ENCODE measurements at places on chromosomes 12 and 14. TPM values are rescaled to one million over a fixed set of nuclear protein-coding genes. Genes with fewer than 3 reads are reported as not detected.
A peak's percentile ranks its signal among the peaks of the same experiment; 100 is the strongest.

GRCh38 chr12:4288296-4289131 lies 15.0 kb downstream of the CCND2 start:
- peaks cover 34% of the 10 kb centered on the region for H3K4me1 ChIP-seq
- peak overlapping the region; percentile 18 for H3K27ac ChIP-seq
- H3K36me3 ChIP-seq, result no peaks in the 10 kb centered on the region
- H3K4me3 ChIP-seq, result no peak overlapping the region

DNA sequence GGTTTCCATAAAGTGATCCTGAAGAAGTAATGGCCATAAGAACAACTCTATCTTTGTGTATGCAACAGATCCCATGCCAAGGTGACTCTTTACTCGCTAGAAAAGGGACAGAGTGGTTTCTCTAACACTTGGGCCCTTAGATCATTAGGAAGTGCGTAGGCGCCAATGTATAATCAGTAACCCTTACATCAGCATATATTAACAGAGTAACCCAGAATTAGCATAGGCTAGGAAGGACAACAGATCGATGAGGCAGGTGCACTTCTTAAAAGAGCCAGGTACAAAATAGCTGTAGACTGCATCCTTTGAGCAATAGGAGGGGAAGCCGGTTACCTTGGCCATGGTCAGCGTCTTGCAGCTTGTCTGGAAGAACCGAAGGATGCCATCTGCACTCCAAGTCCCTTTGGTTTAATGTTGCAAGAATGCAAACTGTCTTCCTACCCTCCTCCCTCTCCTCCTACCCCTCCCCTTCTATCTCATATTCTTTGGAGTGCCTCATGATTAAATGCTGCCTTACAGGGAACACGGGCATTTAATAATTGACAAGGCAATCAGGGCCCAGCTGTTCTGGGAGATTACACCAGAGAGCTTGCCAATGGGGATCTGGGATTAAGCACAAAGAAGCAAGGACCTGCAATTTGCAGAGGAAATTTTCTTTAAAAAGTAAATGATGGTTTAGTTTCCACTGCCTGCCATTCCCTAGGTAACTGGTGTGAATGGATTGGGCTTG lies 8.0 kb downstream of the GSG1 start:
- H3K27ac ChIP-seq, result no peak overlapping the region
- peaks cover 14% of the 10 kb centered on the region for H3K4me1 ChIP-seq
- no peaks in the 10 kb centered on the region for H3K36me3 ChIP-seq
- DNase-seq, result no peak
- H3K27me3 ChIP-seq, result no peaks in the 10 kb centered on the region
- no peak overlapping the region for H3K4me3 ChIP-seq

- no peaks in the 10 kb centered on the region for H3K27me3 ChIP-seq
- H3K4me1 ChIP-seq, result no peaks in the 10 kb centered on the region
- DNase-seq, result no peak
- H3K27ac ChIP-seq, result no peak overlapping the region
- H3K36me3 ChIP-seq, result no peaks in the 10 kb centered on the region
- H3K4me3 ChIP-seq, result no peak overlapping the region
These were observed 234.8 kb downstream of the CACNA1C start for GRCh38 chr12:2287589-2287988.

DNA sequence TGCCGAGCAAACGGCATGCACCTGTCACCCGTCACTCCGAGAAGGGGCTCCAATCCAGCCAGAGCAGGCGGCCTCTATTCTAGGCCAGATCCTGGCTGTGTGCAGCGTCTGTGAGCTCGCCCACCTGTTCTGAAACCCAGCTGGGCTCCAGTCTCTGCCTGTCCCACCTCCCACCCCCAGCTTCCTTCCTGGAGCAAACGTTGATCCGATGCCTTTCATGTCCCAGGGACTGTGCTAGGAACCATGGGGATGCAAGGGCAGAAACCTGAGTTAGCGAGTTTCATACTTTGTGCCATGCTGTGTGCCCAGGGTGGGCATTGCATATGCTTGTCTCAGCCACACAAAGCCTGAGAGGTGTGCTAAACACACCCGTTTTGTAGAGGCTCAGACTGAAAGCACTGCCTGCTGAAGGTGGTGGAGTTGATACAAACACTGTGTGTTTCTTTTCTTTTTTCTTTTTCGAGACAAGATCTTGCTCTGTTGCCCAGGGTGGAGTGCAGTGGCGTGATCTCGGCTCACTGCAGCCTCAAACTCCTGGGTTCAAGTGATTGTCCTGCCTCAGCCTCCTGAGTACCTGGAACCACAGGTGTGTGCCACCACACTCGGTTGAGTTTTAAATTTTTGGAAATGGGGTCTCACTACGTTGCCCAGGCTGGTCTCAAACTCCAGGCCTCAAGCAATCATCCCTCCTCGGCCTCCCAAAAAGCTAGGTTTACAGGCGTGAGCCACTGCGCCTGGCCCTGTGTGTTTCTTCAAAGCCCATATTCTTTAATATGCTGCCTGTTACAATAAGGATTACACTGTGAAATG lies 84.1 kb upstream of the MED13L start:
- H3K27ac ChIP-seq, result no peak overlapping the region
- no peaks in the 10 kb centered on the region for H3K36me3 ChIP-seq
- H3K4me3 ChIP-seq, result no peak overlapping the region
- DNase-seq, result no peak
- peaks cover 8% of the 10 kb centered on the region for H3K4me1 ChIP-seq

DNA sequence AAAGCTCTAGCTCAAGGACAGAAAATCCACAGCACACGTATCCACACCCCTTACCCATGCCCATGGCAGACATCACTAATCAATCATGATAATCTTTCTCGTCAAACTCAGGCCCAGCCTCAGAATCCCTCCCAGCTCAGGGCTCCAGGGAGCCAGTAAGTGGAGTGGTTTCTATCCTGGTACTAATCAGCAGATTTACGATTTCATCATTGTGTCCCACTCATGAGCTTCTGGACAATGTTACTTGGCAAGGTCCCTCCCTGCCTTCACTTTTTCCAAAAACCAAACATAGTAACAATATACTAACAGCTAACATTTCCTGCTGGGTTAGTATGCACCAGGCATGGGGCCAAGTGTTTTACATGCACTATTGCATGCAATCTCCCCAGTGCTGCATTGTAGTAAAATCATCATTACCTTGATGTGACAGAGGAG lies 45.8 kb upstream of the NCOR2 start:
- no peak for DNase-seq
- no peak overlapping the region for H3K4me3 ChIP-seq
- peaks cover 4% of the 10 kb centered on the region for H3K4me1 ChIP-seq
- no peaks in the 10 kb centered on the region for H3K36me3 ChIP-seq
- no peaks in the 10 kb centered on the region for H3K27me3 ChIP-seq

DNA sequence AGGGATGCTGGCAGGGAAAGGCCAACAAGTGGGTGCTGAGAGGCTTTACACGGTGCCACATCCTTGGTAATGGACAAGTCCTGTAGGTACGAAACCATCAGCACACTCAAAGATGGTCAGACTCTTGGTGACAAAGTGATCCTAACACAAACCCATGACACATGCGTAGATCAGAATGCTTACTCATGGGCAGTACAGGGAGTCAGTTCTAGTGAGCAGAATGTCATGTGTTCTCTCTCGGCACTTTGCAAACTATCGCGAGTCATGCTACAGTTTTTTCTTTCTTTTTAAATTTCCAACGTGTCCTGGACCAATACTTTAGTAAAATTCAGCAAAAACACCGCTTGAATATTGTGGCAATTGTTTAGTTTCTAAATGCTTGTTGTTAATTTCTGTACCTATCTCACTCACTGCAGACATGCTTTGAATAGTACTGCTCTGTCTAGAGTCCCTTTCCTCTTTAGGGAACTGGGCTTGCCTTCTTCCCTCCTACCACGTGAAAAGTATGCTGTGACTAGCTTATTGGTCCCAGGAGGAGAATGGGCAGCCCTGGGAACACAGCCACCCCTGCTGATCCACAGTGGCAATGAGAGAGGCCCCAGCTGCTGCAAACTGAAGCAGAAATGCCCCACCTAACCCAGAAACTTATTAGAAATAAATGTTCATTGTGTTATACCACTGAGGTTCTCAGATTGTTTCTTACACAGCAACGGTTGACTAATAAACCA lies 62.4 kb downstream of the UBR7 start:
- H3K27me3 ChIP-seq, result no peaks in the 10 kb centered on the region
- no peak overlapping the region for H3K27ac ChIP-seq
- no peak overlapping the region for H3K4me3 ChIP-seq
- DNase-seq, result peak; percentile 17
- no peaks in the 10 kb centered on the region for H3K36me3 ChIP-seq

DNA sequence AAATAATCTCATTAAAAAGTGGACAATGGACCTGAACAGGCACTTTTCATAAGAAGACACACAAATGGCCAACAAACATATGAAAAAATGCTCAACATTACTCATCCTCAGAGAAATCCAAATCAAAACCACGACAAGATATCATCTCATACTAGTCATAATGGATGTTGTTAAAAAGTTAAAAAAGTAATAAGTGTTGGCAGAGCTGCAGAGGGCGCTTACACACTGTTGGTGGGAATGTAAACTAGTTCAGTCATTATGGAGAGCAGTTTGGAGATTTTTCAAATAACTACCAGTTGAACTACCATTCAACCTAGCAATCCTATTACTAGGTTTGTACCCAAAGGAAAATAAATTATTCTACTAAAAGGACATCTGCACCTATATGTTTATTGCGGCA lies 47.2 kb downstream of the FOXG1 start:
- no peaks in the 10 kb centered on the region for H3K36me3 ChIP-seq
- no peaks in the 10 kb centered on the region for H3K27me3 ChIP-seq
- no peak overlapping the region for H3K4me3 ChIP-seq

DNA sequence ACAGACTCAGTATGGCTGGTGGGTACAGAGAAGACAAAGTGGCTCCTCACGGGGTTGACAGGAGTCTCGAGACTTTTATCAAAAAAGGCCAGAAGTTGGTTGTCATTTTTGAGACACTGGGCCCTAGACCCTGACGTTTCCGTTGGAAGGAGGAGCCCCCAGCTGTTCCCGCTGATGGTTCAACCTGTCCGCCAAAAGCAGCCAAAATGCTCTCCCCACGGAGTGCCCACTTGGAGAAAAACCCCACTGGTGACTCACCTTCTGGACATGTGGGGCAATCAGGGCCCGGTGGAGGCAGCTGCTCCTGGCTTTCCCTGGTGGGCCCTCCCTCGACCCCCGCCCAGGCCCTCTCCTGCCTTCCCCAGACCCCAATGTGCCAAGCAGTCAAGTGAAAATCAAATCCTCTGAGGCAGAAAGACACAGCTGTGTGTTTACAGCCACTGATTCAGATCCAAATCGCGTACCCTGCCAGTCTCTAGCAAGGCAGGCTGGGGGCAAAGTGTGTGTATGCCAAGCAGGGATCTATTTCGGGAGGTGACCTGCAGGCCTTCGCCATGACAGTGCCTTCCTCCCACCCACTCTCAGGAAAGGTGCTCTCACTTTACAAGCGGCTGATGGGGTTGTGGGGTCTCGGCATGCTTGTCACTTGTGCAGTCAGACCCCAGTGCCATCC lies 347.4 kb downstream of the DPF3 start:
- no peaks in the 10 kb centered on the region for H3K27me3 ChIP-seq
- H3K27ac ChIP-seq, result no peak overlapping the region

DNA sequence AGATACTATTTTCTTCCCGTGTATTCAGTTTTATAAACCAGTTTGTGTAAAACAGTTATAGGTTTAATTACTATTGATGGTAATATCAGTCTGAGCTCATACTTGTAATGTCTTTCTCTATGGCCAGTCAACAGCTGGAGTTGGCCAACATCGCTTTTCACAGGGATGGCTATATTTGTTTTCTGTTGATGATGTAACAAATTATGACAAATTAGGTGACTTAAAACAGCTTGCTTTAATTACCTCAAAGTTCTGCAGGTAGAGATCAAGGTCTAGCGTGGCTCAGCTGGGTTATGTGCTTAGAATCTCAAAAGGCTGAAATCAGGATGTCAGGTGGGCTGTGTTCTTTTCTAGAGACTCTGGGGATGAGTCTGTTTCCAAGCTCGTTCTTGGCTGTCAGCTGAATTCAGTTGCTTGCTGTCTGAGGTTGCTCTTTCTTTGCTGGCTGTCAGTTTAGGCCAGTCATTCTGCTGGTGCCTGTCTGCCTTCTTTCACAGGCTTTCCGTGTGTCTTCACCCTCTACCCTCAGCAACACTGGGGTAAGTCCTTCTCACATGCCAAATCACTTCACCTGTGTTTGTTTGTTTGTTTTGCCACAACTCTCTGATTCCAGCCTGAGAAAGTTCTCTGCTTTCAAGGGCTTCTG lies 370.2 kb upstream of the E2F7 start:
- no peak for DNase-seq
- no peak overlapping the region for H3K27ac ChIP-seq
- no peaks in the 10 kb centered on the region for H3K27me3 ChIP-seq

DNA sequence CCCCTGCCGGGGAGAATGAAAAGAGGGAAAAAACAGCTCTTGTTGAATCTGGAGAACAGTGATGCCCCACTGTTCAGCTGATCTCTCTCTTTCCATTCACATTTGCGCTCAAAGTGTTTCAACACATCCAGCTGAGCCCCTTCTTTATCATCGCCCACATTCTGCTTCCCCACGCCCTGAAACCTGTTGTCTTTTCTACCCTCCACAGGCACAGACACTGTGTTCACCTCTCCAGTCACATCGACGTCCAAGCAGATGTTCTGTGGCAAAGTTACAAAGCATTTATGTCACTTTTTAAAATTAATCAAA lies 338.7 kb downstream of the EGLN3 start:
- peak overlapping the region; percentile 49 for H3K27ac ChIP-seq
- no peaks in the 10 kb centered on the region for H3K36me3 ChIP-seq
- H3K4me1 ChIP-seq, result peaks cover 43% of the 10 kb centered on the region
- no peaks in the 10 kb centered on the region for H3K27me3 ChIP-seq

DNA sequence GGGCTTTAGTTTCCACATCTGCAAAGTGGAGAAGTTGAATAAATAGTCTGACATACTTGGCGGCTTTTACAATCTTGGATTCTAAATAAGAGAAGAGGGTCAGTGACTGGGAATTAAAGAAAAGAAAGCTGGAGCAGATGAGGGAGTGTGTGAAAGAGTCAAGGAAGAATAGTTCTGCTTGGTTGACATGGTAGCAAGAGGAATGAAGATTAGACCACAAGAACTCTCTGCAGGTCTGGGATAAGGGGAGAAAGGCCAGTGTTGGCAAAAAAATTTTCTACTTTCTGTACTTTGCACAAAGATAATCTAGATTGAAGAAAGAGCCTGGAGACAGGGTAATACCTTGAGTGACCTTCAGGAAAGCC lies 5.9 kb downstream of the ITGB7 start:
- H3K36me3 ChIP-seq, result no peaks in the 10 kb centered on the region
- DNase-seq, result no peak
- no peaks in the 10 kb centered on the region for H3K4me1 ChIP-seq
- no peak overlapping the region for H3K4me3 ChIP-seq
- H3K27ac ChIP-seq, result no peak overlapping the region

GRCh38 chr14:71371711-71372396 lies 464.6 kb downstream of the PCNX1 start:
- no peak overlapping the region for H3K4me3 ChIP-seq
- DNase-seq, result no peak
- H3K36me3 ChIP-seq, result peaks cover 5% of the 10 kb centered on the region
- no peak overlapping the region for H3K27ac ChIP-seq
- no peaks in the 10 kb centered on the region for H3K4me1 ChIP-seq

The BHLHE41 gene
- total RNA-seq, result 0.12 TPM

The ANO6 gene
- 49.0 TPM for total RNA-seq

The HOXC12 gene
- total RNA-seq, result not detected

The FAR2 gene
- 19.5 TPM for total RNA-seq

The CARMIL3 gene
- 1.4 TPM for total RNA-seq

The PDE3A gene
- 0.47 TPM for total RNA-seq

The INHBC gene
- total RNA-seq, result 0.06 TPM

The BBS10 gene
- total RNA-seq, result 22.8 TPM

The NPFF gene
- not detected for total RNA-seq
